ENCODE measurements at places on chromosomes 7 and 10.

DNA sequence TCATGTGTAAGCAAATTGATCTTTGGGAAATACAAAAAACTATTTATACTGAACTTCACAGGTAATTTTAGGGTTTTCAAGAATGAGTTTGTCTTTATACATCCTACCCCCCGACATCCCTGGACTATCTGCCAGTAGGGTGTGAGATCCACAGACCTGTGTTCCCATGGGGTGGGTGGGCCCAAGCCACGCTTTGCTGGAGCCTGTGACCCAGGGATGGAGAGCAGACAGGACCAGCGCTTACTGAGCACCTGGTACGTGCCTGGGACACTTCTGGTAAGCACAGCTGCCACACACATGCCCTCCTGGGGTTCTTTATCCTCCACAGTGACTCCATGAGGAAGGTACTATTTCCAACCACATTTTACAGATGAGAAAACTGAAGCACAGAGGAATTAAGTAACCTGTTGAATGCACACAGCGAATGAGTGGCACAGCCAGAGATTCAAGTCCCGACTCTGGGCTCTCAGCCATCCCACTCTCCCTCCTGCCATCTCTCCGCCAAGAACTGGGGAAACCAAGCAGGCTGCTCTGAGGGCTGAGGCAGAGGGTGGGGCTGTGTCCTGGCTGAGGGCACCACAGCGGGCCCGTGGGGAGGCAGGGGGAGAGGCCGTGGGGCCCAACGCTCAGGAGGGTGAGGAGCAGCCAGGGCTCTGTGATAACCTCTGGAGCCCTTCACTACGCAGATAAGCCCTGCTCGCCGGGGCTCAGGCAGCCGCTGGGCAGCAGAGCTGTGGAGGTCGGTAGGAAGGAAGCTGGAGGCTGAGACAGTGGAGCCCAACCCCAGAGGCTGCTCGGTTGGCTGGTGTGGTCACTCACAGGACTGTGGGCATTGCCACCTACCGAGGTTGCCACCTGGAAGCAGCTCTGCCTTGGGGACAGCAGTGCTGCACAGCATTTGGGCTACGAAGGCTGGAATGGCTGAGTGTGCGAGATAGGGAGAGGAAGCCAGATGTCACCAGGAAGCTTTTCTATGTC, 124.2 kb downstream of the ARHGAP22 start:
- no peak for DNase-seq

- DNase-seq: no peak
These were observed 264.5 kb upstream of the NEBL start for GRCh38 chr10:21161647-21162046.

DNA sequence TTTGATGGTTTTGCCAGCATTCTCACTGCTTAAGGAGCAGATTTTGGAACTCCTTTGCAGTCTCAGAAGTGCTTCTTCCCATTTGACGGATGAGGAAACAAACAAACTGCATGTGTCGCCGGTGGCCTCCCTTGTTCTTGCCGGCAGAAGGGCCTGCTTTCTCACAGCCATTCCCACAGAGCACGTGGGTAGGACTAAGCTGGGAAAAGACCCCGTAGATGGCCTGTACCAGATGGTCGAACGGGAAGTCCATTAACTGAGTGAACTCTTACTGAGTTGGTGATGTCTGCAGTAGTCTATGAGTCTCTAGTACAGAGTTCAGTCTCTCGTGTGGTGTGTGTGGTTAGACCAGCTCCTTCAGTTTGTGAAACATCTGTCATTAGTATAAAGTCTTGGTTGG, 131.9 kb downstream of the TRRAP start:
- DNase-seq: no peak

DNA sequence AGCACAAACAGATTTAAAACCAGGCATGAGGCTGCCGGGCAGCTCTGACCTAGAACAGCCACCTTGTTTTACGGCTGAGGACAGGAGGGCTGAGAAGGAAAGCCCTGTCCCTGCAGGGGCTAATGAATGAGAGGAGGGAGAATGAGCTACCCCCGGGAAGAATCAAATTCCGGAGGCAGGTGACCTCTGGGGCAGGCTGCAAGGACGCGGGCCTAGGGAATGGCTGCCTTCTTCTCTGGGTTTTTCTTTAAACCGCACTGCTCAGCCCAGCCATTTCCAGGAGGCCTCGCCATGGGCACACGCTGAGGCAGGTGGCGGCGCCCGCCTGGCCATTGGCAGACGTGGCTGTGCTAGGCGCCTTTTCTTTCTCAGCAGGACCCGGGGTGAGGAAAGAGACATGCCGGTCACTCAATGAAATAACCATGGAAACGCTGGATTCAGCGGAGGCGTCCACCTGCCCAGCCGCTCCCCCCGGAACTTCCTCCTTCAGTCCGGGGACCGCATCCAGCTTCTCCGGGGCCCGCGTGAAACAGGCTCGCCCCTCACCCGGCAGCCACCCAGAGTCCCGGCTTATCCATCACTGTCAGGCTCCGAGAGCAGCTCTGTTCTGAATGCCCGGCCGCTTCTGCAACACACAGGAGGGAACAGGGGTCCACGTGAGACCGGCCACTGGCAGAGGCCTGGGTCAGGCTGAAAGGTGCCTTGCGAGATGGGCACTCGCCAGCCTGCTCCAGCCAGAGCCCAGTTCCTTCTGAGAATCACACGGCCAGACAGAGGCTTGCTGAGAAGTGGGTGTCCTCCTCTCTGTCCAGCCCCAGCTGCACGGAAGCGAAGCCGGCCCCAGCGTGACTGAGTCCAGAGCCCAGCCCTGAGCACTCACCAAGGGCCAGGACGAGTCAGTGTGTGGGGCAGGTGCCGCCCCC, 82.1 kb downstream of the PDGFA start:
- DNase-seq: no peak

- no peak for DNase-seq
These were observed 26.9 kb upstream of the ABCA13 start for GRCh38 chr7:48144291-48144768.

DNA sequence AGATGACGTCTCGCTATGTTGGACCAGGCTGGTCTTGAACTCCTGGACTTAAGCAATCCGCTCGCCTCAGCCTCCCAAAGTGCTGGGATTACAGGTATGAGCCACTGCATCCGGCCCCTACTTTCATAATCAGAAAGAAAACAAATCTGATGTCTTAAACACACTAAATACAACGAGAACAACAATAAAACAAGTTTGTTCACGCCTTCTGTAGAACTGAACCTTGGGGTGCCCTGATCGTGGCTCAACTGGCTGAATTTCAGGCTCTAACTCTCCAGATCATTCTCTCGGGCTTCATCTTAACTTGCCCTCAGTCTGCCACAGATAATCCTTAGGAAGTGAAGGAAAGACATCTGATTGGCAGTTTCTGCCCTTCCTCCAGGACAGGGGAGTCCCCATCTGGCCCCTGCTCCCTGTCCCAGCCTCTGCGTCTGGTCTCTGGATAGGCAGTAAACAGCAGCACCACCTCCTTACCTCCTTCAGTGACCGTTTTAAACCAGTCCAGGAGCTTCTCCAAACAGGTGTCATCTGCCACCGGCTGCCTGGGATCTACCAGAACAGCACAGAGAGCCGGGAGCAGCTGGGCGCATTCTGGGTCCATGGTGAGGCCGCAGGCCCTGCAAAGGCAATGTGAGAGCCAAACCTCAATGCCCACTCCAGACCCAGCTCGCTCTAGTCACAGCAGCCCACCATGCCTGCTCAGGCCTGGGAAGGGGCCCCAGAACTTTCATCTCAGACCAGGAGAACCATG, 1.3 kb downstream of the BRAT1 start:
- DNase-seq: no peak

DNA sequence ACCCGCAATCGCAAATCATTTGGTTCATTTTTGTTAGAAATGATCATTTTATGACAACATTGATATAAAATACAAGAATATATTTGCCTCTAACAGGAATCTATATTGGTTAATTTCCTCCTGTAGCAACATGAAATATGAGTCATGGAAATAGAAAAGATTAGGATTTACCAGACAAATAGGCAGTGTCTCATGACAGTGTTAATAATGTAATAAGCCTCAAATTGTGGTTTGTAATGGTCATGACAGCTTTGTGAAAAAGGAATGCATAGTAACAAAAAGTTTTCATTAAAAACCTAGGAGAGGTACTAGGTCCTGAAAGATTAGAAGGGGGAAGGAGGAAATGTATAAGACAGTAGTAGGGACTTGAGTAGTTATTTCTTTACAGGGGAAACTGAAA, 7.9 kb upstream of the SLK start:
- no peak for DNase-seq

GRCh38 chr10:88080213-88080612, 216.8 kb downstream of the PTEN start:
- DNase-seq: no peak

- no peak for DNase-seq
These were observed 1.3 kb downstream of the NRCAM start for GRCh38 chr7:108454674-108455550.

- DNase-seq: no peak
These were observed 203.0 kb upstream of the MEOX2 start for GRCh38 chr7:15889507-15889906.

DNA sequence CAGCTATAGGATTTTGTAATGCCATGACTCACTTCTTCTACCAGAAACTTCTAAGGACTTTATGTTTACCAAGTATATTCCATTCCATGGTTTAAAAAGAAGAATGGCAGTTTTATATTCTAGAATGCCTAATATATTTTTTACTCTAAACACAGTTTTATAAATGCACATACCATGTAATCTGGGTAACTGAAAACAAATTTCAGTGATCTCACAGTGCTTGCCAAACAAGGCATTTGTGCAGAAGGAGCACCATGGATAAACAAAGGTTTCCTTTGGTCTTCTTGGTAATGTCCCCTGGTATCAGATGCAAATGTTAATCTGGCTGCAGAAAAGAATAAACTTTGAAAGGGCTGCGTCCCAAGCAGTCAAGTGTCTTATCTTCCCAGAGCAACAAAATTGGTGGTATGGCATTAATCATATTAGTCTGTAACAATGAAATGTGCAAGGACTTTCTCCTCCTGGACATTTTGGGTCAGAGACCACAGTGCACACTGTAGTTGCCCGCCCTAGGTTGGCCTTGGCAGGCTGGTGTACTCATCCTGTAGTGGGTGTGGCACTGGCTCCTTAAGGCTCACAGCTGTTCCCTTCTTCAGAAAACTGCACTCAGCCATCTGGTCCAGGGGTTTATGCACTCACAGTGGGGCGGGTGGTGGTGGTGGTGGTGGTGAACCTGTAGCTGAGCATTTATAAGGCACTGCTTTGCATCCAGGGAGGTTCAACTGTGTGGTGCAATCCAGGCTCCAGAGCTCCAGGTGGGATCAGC, 56.7 kb downstream of the LAMB4 start:
- no peak for DNase-seq

DNA sequence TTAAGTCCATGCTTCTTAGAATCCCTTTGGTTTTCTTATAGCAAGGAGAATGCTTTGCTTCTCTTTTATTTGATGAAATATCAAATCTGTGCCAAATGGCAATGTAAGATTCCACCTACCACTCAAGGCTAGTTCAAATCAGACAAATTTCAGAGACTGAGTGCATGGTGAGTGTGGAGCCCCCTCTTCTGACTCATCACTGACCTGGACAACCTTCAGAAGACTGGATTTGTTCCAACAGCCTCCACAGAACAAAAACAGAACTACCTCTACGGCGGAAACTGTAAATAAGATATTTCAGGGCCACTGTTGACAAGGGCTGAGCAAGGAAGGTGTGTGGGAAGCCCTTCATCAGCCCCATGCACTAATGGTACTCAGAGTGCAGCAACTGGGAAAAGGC, 21.1 kb downstream of the NCAPG2 start:
- DNase-seq: no peak
